Fibroblast of pulmonary artery (primary cell): ENCODE measurements at places on chromosomes 11 and 22.

DNA sequence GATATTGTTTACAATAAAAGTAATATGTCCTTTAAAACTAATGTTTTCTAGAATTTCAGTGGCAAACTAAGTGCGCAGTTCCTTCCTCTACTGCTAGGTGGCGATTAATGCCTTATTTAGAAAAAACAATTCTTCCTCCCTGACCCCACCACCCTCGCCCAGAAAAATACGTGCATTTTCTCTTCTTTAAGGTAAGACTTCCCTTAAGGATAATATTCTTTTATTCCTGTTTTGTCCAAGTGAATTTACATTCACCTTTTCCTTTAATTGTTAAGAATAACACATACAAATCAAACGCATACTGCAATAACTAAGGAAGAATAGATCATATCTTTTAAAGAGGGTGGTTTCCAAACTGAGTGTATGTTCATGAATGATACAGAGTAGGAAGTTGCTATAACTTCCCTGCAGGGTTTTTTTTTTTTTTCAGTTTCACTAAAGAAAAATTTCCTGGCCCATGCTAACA, 17.0 kb upstream of the PSMA1 start:
- DNase-seq: peak; percentile 62

- no peak for DNase-seq
Observed at GRCh38 chr11:132920451-132921096, 611.7 kb downstream of the OPCML start.

- DNase-seq: no peak
Observed at GRCh38 chr11:34027516-34028408, 23.8 kb upstream of the CAPRIN1 start.

GRCh38 chr11:23192256-23192655, 332.0 kb upstream of the CCDC179 start:
- DNase-seq: peak; percentile 72

DNA sequence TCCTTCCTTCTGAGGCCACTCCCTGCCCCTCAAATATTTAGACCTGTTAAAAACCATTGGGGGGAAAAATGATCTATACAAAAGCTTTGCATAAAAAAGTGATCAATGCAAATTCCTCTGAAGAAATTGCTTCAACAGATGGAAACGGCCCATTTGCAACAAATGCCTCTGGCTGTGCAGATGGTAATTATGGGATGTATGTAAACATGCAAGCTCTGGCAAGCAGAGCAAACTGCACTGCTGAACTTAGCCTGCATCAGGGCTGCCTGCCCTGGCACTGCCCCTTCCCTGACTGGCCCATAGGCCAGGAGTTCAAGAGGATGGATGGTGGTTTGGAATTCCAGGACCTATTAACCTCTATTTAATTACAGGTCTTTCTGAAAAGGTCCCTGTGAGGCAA, 388.7 kb downstream of the MIAT start:
- DNase-seq: no peak

DNA sequence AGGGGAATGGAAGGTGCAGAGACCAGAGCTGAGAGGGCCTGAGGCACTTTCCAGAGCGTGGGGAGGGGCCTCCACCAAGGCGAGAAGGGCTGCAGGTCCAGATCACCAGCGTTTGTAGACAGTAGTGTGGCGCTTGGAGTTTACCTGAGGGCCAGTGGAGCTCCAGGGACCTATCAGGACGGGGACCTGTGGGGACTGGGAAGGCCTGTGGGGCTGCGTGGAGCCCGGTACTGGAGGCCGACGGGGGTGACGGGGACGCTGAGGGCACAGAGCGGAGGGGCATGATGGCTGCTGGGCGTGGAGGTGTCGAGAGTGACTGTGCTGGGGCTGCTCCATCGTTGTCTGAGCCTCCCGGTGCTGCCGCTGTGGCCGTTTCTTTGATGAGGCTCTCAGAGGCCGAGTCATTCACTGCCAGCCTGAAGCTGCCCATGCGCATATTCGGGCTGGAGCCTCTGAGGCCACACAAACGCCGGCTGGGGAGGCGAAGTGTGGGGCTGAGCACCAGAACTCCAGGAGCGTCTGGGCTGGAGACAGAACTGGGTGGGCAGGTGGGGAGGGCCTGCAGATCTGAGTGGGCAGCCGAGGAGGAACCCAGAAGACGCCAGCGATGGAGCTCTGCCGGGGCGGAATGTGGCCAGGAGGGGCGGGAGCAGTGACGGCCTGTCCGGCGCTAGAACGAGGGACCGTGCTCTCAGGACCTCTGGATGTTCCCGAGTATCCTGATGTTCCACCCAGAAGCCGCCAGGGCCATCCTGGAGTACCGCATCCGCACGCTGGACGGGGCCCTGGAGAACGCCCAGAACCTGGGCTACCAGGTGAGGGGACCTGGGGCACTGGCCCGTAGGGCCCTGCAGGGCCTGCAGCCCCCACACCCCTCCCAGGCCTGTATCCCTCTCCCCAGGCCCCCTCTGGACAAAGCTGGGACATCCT, 2.6 kb downstream of the PGGHG start:
- DNase-seq: no peak

- no peak for DNase-seq
Observed at GRCh38 chr11:13136272-13136596, 127.1 kb downstream of the RASSF10 start.

GRCh38 chr11:34488855-34489557, 24.6 kb downstream of the ELF5 start:
- no peak for DNase-seq

GRCh38 chr11:13924801-13925327, 37.7 kb upstream of the SPON1 start:
- DNase-seq: peak; percentile 51

DNA sequence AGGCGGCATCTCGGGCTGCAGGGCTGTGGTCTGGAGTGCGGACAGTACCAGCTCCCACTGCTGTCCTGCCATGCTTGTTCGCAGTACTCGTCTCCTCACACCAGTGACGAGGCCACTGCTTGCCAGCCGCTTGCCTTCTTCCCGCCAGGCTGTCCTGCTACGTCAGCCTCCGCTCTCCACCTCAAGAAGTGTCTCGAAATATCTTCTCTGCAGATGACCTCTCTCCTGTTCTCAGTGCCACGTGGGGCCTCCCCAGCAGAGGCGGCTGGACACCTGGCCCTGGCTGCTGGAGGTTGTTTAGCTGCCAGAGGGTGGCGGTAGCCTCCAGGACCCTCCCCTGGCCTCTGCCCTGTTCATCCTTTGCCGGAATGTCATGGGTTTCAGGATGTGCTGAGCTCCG, 3.1 kb upstream of the CCDC188 start:
- DNase-seq: no peak

- DNase-seq: no peak
Observed at GRCh38 chr22:20002128-20002527, 14.5 kb downstream of the ARVCF start.

DNA sequence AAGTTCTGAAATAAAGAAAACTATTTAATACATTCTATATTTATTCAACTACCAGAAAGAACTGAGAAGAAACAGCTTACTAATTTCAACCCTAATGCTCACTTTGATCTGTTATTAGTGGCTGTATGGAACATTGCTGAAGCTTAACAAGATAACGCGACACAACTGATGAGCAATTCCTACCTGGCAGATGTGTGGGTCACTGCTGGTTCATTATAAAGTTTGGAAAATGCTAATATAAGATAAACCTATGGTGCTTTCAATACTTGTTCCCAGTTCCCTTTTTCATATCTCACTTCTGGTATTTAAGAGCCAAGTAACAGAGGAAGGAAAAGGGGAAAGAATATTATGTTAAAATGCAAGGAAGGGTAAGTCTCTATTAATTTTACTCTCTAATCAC, 10.5 kb downstream of the CTSC start:
- no peak for DNase-seq

DNA sequence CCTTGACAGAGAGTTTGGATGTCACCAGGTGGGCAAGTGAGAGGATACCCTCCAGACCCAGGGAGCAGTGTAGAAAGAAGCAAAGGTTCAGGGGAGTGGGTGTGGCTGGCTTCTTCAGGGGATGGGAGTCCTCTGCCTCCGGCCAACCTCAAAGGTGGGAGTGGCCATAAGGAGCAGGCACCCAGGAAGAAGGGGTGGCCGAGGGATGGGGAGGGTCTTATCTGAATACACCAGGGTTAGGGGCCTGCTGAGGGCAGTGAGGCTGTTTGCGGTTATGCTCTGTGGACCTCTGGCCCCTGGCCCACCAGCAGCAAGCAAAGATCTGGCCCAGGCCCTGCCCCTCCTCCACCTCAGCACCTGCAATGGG, 6.2 kb downstream of the NFAM1 start:
- DNase-seq: no peak

DNA sequence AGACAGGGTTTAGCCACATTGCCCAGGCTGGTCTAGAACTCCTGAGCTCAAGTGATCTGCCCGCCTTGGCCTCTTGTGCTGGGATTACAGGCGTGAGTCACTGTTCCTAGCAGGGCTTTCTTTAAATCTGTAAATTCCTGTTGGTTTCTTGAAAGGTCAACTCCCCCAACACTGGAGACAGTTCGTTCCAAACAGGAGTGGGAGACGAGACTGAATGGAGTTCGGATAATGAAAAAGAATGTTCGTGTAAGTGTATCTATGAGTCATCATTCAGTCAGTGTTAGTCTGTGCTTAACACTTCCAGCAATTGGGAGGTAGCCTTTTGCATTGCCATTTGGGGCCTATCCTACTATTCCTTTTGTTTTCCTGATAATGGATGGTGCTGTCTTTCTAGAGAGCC, 10.0 kb upstream of the BACE1-AS start:
- peak; percentile 99 for DNase-seq

GRCh38 chr11:66722745-66723651, 6.0 kb downstream of the SPTBN2 start:
- no peak for DNase-seq

DNA sequence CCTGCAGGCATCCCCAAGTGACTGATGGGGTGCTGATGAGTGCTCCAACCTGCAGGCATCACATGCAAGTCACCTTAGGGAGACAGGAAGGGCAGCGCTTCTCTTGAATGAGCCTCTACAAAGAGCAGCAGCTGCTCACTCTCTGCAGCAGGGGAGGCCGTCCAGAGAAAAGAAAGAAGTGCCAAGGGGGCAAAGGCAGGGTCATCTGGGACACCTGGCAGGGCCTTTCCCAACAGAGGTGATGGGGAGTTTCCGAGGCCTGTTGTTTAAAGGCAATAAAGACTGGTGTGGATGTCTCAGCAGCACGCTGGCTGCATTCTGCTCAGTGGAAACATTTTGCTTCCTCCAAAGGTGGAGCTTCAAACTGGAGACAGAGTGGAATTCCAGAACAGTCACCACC, 113.7 kb downstream of the ETS1 start:
- DNase-seq: no peak

DNA sequence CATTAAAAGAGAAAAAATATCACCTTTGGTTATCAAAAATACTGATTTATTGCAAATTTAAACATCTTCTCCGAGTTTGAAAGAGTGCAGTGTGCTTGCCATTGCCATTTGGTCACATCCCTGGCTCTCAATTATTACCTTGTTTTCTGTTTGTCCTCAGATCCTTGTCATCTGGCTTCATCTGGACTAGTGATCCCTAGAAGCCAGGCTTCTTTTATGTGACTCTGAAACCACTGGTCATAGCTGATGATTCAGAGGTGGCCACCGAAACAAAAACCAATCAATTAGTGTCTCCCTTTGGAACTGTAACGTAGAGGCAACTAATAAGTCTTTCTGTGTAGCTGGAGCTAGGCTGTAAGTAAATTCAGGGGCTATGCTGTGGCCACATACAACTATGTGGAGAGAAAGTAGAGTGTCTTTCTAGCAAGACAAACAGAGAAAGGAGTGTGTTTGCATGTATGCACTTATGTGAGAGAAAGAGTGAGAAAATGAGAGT, 237.9 kb downstream of the LUZP2 start:
- DNase-seq: no peak

GRCh38 chr11:30573951-30574350, 12.2 kb downstream of the MPPED2 start:
- no peak for DNase-seq

- no peak for DNase-seq
Observed at GRCh38 chr22:40803321-40803720, 15.8 kb downstream of the SLC25A17 start.

DNA sequence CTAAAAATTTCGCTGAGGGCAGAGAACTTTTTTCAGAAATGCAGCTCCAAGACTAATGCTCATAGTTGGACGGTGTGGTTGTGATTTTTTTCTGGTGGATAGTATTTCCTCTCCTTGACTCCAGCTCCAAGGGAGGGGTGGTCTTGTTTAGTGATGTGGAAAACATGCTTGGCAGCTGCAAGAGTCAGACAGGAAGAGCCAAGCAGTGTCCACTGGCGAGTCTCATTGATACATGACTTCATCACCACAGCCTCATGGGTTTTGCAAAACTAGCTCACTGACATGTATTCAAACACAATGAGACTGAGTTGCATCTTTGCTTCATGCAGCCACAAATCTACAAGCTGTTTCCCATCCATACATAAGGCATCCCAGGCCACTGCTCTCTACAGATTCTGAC, 7.3 kb upstream of the KCNJ1 start:
- DNase-seq: peak; percentile 15

DNA sequence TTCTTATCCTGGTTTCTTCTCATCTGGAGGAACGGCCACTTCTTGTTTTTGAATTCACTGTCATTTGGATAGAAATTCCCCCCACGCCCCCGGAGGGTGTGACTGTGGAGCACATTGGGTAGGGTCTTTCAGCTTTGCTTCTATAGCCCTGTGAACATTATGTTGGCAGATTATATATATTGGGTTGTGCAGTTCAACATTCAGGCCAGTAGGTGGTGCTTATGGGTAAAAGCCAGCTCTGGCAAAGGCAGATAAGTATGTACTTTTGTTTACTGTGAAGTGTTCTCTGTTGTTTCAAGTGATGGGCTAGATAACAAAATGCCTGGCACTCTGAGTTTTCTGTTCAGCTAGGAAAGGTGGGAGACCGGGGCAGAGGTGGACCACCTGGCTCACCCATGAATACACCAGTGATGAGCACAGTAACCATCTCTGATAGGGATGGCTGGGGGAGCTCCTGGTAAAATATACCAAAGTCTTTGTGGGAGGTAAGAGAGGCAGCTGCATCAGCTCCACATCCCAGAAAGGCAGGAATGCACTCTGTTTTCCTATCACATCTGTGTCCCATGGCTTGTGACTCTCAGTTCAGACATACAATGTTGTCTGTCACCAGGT, 1348.2 kb upstream of the RAG2 start:
- DNase-seq: peak; percentile 76

- peak; percentile 27 for DNase-seq
Observed at GRCh38 chr11:31237819-31238760, 131.4 kb downstream of the DCDC1 start.

DNA sequence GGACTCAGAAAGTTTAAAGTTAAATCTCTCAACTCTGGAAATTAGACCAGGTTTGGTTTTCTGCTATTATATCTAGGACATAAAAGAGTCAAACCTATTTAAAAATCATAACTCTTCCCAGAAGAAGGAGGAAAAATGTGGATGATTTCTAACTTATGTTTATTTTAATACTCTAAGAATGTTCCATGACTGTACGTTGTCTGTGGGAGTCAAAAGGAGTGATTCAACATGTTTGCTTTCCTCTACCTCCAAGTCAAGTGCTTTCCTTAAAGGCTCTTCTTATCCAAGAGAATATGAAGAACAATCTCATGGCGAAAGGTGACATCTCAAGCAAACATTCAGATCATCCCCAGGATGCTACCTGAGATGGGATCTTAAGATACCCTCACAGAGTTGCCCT, 21.6 kb downstream of the OR51E1 start:
- peak; percentile 4 for DNase-seq

DNA sequence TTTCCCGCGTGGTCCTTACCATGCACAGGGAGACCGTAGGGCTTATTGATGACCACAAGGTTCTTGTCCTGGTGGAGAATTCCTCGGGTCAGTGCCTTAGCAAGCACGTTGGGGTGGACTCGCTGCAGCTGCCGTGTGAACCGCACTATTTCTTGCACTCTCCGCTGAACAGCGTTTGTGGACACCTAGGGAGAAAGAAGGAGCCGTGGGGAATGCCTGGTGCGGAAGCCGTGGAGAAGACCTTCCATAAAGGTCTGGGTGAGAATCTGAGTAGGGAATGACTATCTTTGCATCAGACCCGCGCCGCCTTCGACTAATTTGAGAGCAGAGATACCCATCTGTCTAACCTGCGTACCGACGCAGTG, 597 bp downstream of the RPUSD4 start:
- peak; percentile 12 for DNase-seq
